Cortex of kidney (tissue), 1 donor: ENCODE measurements at places on chromosomes 12 and 14.

- DNase-seq = no peak
Measured at GRCh38 chr12:100899301-100899700, 104.7 kb downstream of the ANO4 start.

GRCh38 chr12:53963434-53964314 is 9.0 kb downstream of the HOXC12 start:
- DNase-seq = no peak

DNA sequence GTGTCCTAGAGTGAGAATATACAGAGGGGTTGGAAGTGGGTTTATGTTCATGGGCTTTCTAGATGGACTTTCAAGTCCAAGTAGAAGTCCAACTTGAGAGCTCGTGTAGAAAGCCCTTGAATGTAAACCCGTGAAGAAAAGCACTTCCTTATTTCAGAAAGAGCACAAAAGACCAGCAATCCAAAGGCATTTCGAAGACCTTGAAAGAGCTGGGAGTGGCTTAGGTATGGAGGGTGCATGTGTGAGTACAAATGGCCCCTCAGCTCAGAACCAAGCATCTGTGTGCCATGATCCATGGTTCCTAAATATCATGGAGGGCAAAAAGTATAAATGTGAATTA is 160.7 kb downstream of the ETV6 start:
- DNase-seq = no peak

- no peak for DNase-seq
Measured at GRCh38 chr14:74418031-74418430, 8.0 kb downstream of the SYNDIG1L start.

GRCh38 chr12:55642669-55643068 is 6.0 kb downstream of the OR10P1 start:
- no peak for DNase-seq

- no peak for DNase-seq
Measured at GRCh38 chr12:54135621-54136350, 53.0 kb downstream of the SMUG1 start.

DNA sequence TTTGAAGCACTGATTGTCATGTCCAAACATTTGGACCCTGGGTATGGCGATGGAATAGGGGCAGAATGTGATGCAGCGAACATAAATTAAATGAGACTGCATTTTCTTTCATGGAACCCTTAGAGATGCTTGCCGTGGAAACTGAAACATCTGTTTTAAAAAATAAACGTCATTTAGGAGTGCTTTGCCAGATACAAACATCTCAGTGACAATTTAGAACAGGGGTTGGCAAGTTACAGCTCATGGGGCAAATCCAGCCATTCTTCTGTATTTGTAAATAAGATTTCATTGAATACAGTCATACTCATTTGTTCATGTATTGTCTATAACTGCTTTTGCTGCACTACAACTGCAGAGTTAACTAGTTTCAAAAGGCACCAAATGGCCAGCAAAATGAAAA is 51.2 kb downstream of the SLC35F4 start:
- DNase-seq = no peak

- no peak for DNase-seq
Measured at GRCh38 chr12:27618836-27619235, 77.4 kb upstream of the REP15 start.

GRCh38 chr12:10901427-10901826 is 7.9 kb downstream of the TAS2R13 start:
- DNase-seq = no peak

DNA sequence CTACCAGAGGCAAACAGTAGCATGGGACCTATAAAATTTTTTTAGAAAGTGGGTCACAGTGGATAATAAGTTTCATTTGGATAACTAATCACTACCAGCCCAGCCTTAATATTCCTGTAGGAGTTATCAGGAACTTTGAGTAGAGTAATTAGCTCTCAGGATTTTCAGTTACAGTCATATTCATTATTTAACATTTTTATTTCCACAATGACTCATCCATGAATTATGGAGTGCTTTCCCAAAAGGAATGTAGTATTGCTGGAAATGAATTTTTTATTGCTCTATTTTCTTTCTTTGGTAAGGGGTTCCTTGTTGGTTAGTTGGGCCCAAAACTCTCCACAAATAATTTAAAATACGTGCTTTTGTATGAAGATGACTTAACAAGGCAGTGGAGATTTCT is 53.7 kb downstream of the ERC1 start:
- no peak for DNase-seq

DNA sequence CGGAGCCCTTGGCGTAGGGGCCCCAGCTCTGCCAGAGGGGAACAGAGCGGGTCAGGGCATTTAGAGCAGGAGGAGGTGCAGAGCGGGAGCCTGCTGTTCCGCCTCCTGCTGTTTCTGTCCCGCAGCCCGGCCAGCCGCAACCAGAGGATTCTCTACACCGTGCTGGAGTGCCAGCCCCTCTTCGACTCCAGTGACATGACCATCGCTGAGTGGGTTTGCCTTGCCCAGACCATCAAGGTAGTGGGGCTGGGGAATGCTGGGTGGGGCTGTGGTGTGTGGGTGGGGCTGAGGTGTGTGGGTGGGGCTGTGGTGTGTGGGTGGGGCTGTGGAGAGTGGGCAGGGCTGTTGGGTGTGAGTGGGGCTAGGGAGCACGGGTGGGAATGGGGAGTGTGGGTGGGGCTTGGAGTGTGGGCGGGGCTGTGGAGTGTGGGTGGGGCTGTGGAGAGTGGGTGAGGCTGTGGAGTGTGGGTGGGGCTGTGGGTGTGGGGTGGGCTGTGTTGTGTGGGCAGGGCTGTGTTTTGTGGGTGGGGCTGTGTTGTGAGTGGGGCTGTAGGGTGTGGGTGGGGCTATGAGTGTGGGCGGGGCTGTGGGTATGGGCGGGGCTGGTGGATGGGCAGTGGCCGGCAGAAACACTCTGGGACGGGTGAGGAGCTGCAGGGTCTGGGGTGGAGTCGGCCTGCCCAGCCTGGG is 8.0 kb downstream of the ASPG start:
- DNase-seq = no peak

- no peak for DNase-seq
Measured at GRCh38 chr12:53010955-53011354, 4.7 kb downstream of the EIF4B start.

- no peak for DNase-seq
Measured at GRCh38 chr12:59086126-59086525, 165.8 kb upstream of the LRIG3 start.

GRCh38 chr14:90624732-90625400 is 191.4 kb downstream of the TTC7B start:
- DNase-seq = no peak

GRCh38 chr12:90078344-90078743 is 369.7 kb upstream of the ATP2B1 start:
- no peak for DNase-seq

DNA sequence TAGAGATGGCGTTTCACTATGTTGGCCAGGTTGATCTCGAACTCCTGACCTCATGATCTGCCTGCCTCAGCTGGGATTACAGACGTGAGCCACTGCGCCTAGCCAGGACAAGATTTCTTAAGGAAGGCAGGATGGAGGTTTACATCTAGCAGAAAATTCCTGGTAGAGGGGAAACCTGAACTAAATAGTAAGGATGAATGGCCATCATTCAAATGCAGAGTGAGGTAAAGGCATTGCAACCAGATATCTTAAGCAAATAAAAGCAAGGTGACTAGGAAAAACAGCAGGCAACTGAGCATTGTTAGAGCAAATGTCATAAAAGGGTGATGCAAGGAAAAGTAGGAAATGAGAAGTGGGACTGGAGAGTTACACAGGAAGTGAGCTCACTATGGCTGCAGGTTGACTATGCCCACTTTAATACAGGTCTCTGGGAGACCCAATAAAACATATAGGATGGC is 133.0 kb downstream of the SOX5 start:
- DNase-seq = no peak

GRCh38 chr12:2179953-2180736 is 127.4 kb downstream of the CACNA1C start:
- no peak for DNase-seq

DNA sequence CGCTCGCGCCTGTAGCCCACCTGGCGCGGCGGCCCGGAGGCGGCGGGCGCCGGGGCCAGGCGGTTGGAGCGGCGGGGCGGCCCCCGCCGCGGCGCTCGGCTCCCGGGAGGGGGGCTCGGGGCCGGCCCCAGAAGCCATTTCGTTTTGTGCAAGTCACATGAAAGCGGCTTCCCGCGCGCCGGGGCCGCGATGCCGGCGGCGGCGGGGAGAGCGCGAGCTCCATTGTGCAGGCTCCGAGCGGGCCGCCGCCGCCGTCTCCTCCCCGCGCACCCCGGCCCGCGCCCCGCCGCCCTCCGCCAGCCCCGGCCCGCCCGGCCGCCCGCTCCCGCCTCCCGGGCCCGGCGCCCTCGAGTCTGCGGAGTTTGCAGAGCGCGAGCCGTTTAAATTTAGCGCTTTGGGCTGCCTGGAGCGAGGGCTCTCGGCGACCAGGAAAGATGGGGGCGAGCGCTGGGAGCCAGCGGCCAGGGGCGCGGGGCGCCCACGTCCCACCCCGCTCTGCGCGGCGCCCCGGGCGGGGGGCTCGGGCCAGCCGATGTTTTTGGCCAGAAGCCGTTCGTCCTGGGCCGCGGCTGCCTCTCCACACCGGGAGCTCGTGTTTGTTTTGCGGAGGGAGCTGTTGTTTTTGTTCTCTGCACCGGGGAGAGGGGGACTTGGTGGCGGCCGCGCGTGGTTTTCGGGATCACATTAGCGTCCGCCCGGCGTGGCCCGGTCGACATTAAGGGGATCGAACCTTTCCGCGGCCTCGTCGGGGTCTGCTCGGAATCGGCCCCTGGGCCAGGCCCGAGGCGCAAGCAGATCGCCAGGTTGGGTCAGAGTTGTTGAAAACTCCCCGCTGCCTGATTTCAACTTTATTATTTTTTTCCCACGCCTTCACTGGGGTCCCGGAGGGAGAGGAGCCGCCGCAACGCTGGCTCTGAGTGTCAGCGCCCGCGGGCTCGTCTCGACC is 982 bp downstream of the BCL7A start:
- no peak for DNase-seq

DNA sequence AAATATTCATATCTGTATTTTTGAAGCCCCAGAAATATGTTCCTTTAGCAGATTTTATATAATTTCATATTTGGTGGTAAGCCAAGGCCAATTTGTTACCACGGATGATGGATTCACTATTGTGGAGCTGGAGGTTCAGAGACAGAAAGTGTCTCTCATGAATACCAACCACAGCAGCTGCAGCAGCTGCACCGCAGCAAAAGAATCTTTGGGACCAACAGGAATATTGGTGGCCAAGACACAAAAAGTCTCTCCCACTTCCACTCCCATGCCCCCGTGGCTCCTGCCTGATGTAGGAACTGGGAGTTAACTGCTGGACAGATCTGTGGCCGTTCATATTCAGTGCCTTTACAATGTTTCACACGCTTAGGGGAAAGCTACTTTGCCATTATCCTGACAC is 155.3 kb downstream of the ADAMTS20 start:
- DNase-seq = no peak

- DNase-seq = no peak
Measured at GRCh38 chr12:97022536-97023230, 115.6 kb downstream of the NEDD1 start.

GRCh38 chr12:132835076-132836025 is 6.7 kb upstream of the GOLGA3 start:
- no peak for DNase-seq

DNA sequence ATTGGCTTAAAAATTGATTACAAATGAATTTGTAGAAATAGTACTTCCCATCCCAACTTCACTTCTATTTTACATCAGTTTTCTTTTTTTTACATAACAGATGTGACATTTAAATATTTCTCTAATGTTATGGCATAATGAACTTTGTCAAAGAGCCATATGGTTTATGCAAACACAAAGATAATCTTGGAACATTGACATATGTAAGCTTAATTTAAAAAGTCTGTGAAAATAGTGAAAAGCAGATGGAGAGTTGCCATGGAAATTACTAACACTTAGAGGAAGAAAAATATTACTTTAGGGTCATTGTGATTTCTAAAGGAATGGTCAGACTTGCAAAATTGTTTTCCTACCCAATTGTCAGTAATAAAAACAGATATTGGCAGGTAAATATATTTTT is 232.4 kb downstream of the AEBP2 start:
- no peak for DNase-seq

DNA sequence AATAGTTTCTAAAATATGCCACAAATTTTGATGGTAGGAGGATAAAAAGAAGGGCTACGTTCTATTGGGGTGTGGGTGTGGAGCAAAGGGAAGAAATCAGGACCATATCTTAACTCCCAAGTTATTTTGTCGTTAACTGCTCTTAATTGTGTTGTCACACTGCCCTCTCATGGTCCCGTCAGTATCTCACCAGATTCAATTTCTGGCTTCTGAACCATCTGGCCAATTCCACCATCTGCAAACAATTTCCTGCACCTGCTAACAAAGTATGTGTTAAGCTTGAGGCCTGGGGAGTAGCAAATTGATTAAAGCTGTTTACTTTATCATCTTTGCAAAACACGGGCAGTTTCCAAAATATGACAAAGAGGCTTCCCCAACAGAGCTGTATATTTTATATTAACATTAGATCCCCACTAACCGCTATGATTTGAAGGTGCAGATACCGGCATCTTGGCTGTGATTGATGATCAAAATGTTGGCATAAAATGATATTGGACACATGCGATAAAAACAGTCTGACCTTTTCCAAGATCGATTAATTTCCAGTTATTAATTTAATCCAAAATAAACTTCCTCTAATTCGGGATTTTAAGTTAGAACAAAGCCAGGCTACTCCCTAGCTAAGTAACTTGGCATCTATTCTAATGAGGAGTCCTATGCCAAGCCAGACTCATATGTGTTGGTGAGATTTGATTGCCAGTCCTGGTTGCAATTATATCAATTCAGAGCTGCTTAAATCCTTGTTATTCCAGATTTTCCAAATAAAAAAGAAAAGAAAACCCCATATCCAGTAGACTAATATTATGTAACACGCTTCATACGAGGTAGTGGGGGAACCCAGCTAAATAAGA is 6.9 kb upstream of the DNM1L start:
- no peak for DNase-seq

DNA sequence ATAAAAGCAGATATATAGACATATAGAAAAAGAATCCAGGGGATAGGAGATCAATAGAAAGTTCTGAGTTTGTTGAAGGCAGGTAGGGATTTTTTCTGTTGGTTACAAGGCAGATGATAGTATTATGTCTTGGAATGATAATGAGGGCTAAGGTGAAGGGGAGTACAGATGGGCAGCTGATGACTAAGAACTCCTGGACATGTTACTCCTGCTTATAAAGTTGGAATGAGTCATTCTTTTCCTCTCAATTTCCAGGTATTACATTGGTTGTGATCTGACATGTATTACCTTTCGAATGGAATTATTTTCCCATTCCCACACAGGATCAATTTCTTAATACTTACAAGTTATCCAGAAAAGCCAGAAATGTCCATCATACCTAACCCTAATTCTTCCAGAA is 545.2 kb upstream of the MGAT4C start:
- no peak for DNase-seq

GRCh38 chr14:30808576-30808975 is 65.8 kb upstream of the COCH start:
- no peak for DNase-seq
